CD4-positive, alpha-beta T cell treated with Interleukin-12 subunit alpha and Interleukin-12 subunit beta, for 1 hour (primary cell): ENCODE measurements at places on chromosomes 1 and 21.

- DNase-seq = no peak
Observed at GRCh38 chr1:98147280-98147679, 226.4 kb upstream of the DPYD start.

- no peak for DNase-seq
Observed at GRCh38 chr1:84385347-84385746, 12.9 kb upstream of the DNASE2B start.

- DNase-seq = no peak
Observed at GRCh38 chr1:3651026-3651929, 1.0 kb upstream of the TP73 start.

DNA sequence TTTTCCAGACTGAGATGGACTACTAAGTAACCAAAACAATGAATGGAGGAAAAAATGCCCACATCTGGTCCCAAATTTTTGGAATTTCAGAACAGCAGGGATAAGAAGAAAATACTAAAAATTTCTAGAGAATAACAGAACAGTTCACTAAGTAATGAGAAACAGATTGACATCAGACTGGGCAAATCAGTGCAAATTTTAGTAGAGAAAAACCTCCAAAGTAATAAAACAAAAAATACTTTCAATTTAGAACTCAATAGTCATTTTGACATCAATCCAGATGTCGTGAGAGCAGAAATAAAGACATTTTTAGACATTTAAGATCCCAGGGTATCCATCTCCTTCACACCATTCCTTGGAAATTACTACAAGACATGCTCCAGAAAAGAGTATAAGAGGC lies 39.3 kb downstream of the CRP start:
- DNase-seq = no peak

- DNase-seq = no peak
Observed at GRCh38 chr1:44346184-44346583, 8.9 kb downstream of the ERI3 start.

DNA sequence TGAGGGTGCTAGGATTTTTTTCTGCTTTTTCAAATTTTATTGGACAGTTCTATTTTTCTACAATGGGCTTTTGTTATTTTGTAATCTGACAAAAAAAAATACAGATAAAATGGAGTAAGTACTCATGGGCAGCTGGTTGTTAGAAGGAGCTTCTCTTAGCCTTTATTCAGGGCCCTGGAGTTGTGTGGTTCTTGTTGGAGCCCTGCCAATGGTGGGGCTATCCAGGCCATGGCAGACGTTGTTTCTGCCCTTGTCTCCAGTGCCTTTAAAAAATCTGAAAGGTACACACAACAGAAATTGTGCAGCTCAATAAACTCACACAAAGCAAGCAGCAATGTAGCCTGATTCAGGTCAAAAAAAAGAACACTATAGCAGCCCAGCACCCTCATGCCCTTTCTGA lies 153.5 kb upstream of the GALNT2 start:
- DNase-seq = no peak

GRCh38 chr1:81118550-81118949 lies 682.2 kb upstream of the ADGRL2 start:
- no peak for DNase-seq

DNA sequence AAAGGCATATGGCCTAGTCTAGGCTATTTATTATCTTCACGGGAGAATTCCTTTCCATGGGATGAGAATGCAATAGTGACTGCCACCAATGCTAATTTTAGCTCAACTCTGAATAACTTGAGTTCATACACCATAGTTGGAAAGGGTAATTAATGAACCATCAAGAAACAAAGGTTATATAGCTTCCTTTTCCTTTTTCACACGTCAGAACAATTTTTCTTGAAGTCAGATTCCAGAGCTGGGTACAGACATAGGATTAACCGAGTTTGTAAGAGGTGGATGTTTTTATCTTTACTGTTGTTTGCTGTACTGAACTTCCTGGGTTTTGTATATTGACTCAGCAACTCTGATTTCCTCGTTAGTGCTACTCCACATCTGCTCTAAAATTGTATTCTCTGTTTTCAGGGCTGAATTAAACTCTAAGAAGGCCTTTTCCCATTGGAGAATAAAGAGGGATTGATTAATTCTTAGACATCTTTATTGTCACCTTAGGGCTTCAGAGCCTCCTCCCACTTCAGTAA lies 262.0 kb downstream of the NUF2 start:
- DNase-seq = no peak

DNA sequence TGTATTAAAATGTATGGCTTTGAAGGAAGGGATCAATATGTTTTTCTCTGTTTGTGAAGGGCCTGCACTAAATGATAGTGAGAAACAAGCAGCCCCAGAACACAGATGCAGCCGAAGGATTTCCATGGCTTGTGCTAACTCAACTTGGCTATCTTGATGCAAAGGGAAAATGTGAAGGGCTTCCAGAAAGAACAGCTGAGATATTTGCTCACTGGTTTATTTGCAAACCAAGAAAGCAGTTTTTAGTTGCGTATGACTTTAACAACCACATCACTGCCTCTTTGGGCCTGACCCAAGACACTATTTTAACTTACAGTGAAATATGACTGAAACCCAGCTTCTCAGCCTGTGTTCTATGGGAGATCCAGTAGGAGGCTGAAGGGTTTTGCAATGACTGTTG lies 369.9 kb downstream of the SETD4 start:
- no peak for DNase-seq

DNA sequence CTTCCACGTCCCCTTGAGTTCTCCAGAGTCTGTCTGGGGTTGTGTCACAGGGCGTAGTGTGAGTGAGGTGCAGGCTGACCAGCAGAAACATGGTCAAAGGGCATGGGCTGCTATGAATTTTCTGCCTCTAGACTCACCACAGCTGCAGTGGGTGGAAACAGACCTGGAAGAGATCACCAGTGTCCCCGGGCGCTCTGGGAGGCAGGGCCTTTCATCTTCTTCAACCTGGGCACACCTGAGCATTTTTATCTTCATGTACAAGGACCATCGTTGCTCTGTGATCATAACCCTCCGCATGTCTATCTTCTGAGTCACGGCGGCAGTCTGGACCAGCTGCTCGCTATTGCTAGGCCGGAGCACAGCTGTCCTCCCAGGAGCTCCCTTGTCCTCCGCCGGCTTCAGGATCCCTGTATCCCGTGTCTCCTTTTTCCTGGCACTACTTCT lies 29.6 kb downstream of the DEGS1 start:
- no peak for DNase-seq

- DNase-seq = no peak
Observed at GRCh38 chr21:31830701-31831100, 42.1 kb upstream of the HUNK start.

DNA sequence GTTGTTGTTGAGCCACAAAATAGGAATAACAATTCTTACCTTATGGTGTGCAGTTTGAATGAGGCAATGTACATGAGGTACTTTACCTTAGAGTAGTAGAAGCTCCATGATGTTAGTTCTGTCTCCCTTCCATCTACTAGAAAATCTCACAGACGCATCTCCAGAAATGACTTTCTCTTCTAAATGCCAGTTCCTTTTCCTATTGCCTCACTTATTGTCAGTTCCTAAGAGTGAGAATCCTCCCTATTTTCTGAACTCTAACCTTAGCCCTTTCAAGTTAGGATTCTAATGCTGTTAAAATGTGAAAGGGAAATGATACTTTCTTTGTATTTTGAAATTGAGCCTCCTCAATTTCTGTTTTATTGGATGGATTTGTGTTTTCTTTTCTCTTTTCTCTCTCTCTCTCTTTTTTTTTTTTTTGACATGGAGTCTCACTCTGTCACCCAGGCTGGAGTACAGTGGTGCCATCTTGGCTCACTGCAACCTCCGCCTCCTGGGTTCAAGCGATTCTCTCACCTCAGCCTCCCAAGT lies 18.6 kb upstream of the MAPKAPK2 start:
- no peak for DNase-seq
